Right forelimb (tissue), 1 donor: ENCODE measurements at places on chromosomes 7 and 10.

- no peak for DNase-seq
Observed at GRCh38 chr10:53052521-53053164, 280.1 kb upstream of the MBL2 start.

DNA sequence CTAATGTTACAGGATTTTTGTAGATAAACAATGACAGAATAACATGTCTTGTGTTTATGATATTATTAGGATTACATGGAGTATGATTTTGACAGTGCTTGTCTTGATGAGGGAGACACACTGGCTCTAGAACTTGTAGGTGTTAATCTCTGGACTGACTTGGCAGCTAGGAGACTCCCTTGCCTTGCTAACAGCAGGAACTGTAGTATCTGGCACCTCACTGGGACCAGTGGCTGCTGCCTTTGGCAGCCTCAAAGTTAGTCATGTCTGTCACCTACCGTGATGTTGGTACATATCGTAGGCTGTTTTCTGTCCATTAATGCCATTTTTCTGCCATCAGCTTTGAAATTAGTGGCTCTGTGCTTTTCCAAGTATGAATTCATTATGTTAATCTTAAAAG, 261.5 kb downstream of the CDK14 start:
- no peak for DNase-seq

- DNase-seq: no peak
Observed at GRCh38 chr7:156240532-156240931, 400.0 kb upstream of the RNF32 start.

GRCh38 chr7:48317360-48317759, 146.1 kb downstream of the ABCA13 start:
- no peak for DNase-seq

DNA sequence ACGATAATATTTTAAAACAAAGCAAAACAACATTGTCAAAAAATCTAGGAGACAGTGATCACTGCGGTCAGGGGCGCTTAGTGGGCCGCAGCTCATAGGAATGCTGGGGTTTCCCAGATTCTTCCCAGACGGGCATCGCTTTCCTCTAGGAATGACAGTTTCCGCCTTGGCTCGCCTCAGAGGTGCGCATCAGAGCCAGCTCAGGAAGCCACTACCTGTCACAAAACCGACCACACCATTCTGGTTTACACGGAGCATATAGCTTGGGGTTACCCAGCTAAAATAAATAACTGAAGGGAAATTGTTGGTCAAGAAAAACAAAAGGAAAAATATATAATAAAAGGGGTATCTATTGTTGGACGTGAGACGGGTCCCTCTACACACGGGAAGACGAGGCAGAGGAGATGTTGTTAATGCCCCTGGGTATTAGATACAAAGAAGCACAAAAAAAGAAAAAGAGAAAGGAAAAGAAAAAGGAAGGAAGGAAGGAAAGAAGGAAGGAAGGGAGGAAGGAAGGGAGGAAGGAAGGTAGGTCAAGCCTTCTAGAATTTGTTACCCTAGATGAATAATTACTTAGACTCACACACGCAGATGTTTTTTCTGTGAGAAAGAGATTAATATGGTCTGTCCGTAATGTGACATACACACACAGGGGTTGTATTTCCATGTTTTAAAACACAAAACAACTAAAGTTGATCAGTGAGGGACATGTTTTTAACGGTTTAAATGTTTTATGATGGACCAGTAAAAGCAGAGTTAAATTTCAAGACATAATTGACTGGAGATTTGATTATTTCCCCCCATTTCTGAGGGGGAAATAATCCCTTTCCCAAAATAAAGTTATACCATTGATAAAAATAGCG, 292.4 kb upstream of the NFE2L3 start:
- DNase-seq: no peak

DNA sequence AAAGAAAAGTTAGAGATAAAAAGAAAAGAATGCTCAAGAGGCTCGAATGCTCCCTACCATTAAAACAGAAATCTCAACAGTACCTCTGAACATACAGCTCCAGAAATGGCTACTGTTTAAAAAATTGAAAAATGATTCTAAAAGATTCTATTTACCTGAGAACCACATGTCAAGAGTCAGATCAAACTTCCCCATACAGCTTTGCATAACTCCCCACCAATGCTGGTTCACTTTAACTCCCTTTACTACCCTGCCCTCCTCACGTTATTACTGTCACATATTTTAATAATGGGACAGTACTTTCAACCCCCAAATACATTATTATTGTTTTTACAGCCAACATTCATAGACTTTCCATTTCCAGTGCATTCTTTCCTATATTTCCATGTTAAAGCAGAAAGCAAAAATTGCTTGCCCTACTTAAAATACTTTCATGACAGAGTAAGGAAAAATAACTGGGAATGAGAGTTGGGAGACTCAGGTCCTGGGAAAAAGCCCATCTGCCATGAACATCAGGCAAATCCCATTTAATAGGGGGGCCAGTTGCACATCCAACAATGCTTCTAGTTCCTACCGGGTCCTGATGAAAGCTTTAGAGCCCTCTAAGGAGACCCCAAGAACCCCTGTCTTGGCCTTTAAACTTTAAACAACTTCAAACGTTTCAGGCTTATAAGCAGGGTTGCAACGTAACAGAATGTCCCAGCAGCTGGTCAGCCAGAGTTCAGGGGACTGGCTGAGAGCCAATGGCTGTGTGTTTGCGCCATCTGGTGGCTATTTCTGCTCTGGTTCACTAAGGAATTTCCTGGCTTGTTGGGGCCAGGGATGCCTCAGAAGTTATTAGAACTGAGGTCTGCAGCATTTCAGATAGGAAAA, 247.4 kb downstream of the ELMO1 start:
- DNase-seq: peak; percentile 93

GRCh38 chr10:113030453-113030852, 80.4 kb downstream of the TCF7L2 start:
- no peak for DNase-seq

GRCh38 chr10:118835682-118836326, 81.0 kb upstream of the CACUL1 start:
- DNase-seq: no peak

DNA sequence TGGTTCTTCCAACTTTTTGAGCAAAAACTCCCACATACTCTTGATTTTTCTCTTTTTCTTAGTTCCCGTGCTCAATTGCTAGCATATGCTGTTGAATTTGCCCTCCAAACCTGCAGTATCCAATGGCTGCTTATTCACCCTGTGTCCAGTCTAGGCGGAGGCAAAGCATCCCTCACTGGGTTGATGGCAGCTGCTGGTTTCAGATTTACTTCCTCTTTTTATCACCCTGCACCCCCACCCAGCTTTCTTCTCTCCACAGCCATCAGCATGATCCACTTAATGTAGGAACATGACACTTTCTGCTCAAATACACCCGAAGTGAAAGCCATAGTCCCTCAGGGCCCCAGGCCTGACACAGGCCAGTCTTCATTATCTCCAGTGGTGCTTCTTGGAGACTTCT, 87.6 kb upstream of the ADARB2 start:
- no peak for DNase-seq

DNA sequence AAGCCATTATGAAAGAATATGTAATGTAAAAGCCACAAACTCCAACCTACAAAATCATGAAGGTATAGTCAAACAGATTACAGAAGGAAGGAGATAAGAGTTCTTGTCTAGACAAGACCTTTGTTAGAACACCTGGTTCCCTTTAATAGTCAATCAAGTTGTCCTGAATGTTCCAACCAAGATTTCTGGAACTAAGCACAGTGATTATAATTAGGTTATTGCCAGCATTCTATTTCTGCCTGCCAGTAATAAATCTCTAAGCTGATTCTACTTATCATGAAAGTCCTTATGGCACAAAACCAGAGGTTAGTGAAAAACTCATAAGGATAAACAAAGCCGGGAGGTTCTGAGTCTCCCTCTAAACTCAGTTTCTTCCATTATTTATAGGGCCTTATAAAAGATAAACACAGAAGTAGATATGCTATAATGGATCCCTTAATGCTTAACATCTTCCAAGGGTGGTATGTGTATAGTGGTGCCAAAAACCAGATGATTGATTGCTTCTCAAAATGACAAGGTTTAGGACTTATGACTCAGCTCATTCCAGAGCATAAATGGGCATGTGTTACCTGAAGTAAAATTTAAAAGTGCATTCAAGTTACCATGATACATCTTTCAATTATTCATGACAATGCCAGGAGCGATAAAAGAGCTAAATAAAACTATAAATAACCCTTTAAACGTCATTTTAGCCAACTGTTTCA, 237.2 kb downstream of the CSTF2T start:
- DNase-seq: no peak
